ENCODE measurements at places on chromosomes 12 and 14.

DNA sequence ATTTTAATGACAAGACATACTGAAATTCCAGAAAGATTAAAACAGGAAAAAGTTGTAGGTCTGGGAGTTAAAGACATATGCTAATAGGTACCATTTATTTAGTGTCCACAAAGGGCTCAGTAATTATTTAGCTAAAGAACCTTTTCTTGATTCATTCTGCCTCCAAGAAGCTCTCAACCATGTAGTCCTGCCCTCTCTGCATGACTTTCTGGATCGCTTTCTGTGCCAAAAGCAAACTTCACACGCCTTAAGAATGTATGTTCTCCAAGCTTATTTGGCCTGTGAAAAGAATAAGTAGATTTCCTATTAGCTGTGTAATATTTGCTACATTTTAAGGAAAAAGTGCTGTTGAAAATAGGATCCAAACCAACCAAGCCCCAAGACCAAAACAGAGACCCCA, 291.7 kb downstream of the C12orf75 start:
- DNase-seq: no peak

DNA sequence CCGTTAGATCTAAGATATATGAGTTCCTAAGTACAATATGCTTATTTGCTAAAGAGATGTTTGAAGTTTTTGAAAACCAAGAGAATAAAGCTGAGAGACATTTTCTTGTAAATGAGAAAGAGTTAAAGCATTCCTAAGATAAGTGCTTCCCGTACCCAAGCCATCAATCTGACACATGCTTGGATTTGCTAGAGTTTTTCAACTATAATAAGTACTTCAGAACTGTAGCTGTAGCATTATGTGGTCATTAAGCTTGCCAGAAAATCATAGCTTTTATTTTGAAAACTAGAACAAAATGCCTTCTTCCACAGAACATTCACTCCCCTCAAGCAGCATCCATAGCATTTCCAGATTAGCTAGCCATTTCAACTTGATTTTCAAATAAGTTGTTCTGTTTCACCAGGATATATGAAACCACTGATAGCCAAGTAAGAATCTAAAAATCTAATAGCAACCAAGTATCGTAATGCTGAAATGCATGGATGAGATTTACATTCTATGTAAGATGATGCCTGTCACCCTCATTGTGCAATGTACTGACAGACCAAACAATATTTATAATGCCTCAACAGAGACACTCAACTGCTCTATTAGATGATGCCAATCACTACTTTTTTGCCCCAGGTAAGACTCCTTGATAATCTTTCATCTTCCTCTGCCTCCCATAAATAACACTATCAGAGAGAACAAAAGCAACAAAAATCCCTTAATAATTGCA, 8.0 kb downstream of the SNW1 start:
- no peak for DNase-seq

GRCh38 chr12:84124211-84124610, 788.4 kb downstream of the SLC6A15 start:
- DNase-seq: no peak

DNA sequence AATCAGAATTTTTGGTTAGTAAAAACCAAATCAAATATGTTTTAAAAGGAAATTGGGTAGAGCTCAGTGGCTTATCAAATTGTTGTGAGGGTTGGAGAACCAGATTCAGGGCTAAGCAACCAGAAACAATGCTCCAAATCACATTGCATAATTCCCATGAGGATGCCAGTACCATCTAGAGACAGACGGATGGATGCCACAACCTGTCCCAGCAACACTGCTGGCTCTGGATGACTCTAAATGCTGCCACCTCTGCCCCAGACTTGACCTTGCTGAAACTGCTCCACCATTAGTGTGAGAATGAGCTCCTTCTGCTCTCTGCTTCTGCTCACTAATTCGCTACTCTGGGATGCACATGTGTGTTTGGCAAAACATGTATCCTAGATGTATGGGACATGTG, 43.9 kb downstream of the FRS2 start:
- DNase-seq: no peak
